ENCODE measurements at places on chromosomes 11 and 22.

GRCh38 chr11:83982825-83983224, 696.7 kb upstream of the CCDC90B start:
- no peak for DNase-seq

DNA sequence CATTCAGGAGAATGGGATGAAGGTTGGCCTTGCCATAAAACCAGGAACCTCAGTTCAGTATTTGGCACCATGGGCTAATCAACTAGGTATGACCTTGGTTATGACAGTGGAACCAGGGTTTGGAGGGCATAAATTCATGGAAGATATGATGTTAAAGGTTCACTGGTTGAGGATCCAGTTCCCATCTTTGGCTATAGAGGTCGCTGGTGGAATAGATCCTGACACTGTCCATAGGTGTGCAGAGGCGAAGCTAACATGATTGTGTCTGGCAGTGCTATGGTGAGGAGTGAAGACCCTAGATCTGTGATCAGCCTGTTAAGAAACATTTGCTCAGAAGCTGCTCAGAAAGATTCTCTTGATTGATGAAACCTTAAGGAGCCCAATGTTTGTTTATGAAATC, 5.7 kb downstream of the NF2 start:
- no peak for DNase-seq

DNA sequence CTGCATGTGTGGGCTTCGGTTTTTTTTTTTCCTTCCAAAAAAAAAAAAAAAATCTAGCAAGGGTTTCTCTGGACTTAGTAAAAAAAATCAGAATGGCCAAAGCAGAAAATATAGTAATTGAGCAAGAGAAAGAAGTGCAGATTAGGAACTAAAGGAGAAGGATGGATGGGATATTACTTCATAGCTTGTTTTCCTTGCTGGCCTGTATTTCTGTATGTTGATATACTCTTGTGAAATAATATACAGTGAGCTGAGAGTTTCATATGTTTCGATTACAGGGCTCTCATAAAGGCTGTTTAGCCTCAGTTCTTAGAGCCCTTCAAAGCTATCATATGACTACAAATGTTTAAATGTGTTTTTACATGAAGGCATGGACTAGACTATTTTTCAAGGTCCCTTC, 34.3 kb upstream of the NFRKB start:
- no peak for DNase-seq

DNA sequence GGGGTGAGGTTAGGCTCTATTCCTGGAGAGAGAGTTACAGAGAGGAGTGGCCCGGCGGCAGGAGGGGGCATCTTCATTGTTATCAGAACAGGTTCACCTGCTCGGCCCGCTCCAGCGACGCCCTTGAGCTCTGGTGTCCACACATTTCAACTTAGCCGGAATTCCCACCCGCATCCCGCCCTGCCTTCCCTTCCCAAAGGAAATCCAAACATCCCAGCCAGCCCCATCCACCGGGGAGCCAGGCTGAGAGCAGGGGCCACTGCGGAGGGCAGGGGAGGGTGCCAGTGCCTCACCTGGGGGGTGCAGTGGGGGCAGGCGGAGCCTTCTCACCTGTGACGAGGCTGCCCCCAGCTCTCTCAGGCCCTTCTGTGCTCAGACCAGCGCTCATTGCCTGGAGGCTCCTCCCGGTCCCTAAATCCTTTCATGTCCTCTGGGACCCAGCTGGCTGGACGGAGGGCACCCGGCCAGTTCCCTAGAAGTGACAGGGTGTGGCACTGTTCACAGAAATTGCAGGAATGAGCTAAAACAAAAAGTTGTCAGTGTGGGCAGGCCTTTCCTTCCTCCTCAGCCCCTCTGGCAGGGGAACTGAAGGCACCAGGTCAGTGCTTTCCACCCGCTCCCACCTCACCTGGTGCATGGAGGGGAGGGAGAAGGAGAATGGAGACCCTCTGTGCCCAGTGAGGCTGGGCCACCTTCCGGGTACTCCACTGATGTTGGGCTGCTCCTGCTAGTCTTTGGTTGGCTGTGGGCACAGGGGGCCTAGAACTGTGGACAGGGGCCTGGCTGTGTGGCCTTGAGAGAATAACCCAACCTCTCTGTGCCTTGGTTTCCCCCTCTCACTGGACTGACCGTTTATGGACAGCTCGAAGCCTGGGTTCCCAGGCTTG, 2.2 kb upstream of the MRGPRG start:
- no peak for DNase-seq

DNA sequence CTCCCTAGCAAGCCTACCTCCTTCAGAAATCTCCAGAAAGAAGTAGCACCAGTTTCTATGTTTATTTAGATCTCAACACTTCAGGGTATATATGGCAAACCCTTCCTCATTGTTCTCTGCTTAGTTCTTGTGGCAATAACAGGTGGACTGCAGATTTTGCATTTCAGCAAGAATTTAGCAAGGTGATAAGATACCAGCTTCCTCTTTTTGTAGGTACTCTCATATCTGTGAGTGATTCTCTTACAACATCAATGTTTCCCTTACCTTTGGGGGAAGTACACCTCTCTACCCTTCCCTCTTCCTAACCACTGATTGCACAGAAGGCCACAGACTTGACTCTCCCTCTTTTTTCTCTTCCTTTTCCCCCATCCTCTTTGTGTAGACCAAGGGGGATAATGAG, 230.9 kb upstream of the SESN3 start:
- no peak for DNase-seq

GRCh38 chr11:22584976-22585375, 40.6 kb downstream of the FANCF start:
- DNase-seq, result no peak

GRCh38 chr22:37219533-37219932, 7.3 kb upstream of the SSTR3 start:
- DNase-seq, result no peak

GRCh38 chr22:48704335-48704734, 1123.3 kb downstream of the BRD1 start:
- no peak for DNase-seq

- DNase-seq, result peak; percentile 46
Observed at GRCh38 chr11:113896156-113896879, 8.3 kb upstream of the HTR3B start.

DNA sequence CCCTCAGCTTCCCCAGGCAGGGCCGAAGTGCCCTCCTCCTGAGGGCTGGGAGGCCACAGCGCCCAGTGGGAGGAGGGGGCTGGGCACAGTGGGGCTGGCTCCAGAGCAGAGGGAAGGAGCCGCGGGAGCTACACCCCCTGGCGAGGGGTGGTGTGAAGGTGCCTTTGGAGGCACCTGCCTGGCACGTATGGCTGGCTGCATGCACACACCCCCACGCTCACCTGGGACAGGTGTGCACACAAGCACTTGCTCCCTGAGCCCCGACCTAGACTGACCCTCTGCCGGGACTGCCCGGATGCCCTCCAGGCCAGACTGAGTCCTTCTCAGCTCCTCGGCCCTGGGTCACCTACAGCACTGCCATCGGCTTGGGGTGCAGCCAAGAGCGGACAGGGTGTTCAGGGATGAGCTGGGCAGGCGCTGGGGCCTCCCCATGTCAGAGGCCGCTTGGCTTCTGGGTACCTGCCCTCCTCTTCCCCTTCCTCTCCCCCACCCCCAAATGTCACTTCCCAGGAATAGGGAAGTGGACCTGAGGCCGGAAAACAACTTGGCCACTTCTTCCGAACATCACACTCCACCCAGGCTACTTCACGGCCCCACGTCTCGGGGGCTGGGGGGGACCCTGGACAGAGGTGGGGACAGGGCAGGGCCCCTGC, 7.4 kb upstream of the PIM3 start:
- DNase-seq, result no peak

GRCh38 chr11:27122001-27122400, 81.4 kb downstream of the BBOX1 start:
- DNase-seq, result no peak

DNA sequence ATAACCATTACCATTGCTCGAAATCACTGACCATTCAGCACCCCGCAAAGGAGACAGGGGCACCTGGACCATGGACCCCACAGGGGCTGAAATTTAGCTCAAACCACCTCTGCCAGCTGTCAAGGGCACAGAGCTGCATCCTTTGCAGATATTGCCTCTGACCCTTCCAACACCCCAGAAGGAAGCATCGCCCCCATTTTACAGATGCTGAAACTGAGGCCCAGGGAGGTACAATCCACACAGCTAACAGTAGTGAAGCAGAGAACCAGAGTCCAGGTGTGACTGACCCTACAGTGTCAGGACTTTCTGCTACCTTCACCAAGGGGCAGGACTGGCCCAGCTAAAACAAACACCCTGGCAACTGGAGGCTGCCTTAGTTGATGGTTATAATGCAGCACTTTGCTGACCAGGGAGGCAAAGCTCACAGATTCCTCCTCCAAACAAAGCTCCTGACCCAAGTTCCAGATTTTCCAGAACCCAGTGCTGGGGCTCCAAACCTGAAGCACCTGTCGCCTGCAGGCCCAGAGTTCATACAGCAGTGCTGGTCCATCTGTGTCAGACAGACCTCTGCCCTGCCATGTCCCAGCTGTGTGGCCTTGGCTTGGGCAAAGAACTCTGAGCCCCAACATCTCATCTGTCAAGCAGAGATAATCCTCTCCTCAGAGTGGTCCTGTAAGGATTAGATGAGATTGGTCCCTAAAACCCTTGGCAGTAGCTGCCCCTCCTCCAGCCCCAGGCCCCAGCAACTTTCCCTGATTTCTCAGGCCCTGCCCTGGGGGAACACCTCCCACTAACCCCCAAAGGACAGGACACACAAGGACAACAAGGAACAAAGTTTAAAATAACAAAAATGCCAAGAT, 15.2 kb upstream of the ARAP1 start:
- DNase-seq, result no peak

DNA sequence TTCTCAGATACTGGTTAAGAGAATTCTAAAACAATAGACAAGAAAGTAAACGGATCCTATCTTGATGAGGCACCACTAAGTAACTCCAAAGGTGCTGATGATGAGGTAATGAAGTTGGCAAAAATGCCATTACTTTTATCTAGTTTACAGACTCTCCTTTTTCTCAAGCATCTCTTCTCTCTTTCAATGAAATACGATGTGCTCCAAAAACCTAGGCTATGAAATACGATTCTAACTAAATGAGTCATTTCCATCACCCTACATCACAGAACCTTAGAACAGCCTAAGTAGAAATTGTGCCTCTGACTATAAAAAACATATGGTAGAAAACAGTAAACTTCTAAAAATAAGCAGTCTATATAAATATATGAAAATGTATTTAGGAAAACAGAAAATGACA, 58.9 kb upstream of the ARHGAP32 start:
- DNase-seq, result peak; percentile 51

GRCh38 chr11:454801-455565, 4.9 kb downstream of the PTDSS2 start:
- no peak for DNase-seq

DNA sequence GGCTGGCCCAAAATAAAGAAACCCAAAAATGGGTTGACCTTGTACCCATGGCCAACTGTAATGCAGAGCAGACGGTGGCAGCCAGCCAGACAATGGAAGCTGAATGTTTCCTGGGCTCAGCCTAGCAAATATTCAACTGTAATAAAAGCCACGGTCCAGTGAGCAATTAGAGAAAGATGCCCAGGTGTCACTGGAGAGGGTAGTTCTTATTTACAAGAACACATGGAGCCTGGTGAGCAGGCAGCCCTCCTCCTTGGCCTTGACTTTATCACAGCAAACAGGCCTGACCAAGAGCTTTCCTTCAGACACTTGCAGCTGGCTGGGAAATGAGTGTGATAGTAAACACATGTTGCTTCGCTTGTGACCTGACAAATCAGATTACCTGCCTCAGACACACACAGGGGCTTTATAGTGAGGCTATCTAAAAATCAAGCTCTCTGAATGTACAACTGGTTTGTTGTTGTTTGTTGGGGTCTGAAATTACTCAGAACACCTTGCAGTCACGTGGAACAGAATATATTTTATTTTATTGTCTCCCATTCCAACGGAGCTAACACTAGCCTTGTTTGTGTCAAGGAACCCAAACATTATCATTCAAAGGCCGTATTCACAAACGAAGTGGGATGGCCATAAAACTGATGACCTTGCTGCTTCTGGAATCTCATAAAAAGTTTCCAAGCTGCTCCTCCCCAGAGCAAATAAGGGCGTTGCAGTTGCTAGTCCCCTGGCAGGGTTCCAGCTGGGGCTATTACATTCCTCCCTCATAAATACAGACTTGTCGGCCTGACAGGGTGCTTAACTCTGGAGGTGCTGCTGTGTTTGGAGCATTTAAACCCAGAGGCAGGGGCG, 161.1 kb downstream of the BBOX1 start:
- DNase-seq, result peak; percentile 90

GRCh38 chr22:32539631-32540421, 65.2 kb downstream of the FBXO7 start:
- no peak for DNase-seq

DNA sequence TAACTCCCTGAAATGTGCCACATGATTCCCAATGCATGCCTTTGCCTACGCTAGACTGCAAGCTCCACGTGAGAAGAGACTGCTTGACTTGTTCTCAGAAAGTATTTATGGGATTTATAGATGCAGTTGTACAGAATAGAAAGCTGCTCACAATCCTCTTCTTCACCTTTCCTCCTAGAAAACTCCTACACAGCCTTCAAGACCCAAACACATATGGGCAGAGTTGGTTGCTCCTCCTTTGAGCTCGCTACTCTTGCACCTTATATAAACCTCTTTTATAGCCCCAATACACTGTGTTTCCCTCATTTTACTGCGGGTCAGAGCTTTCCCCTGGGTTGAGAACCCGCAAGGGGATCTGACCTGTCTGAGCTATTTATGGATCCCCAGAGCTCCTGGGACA, 16.4 kb downstream of the C1QTNF6 start:
- DNase-seq, result no peak

GRCh38 chr11:18374956-18375355, 19.4 kb upstream of the LDHA start:
- DNase-seq, result no peak
